Sigmoid colon (tissue), 7 donors: ENCODE measurements at places on chromosomes 13 and 19. TPM values are rescaled to one million over a fixed set of nuclear protein-coding genes. Genes with fewer than 3 reads are reported as not detected.

Gene KLK3
- total RNA-seq: not detected

Gene PEAK3
- 0.71 TPM for total RNA-seq

Gene DAND5
- total RNA-seq: 1.8 TPM

Gene ABCA7
- total RNA-seq: 20.5 TPM

Gene FUT3
- not detected for total RNA-seq

Gene APOC4
- total RNA-seq: not detected

Gene ZNF100
- total RNA-seq: 8.4 TPM

Gene KIR3DL2
- total RNA-seq: not detected

Gene EBI3
- total RNA-seq: 1.7 TPM

DNA sequence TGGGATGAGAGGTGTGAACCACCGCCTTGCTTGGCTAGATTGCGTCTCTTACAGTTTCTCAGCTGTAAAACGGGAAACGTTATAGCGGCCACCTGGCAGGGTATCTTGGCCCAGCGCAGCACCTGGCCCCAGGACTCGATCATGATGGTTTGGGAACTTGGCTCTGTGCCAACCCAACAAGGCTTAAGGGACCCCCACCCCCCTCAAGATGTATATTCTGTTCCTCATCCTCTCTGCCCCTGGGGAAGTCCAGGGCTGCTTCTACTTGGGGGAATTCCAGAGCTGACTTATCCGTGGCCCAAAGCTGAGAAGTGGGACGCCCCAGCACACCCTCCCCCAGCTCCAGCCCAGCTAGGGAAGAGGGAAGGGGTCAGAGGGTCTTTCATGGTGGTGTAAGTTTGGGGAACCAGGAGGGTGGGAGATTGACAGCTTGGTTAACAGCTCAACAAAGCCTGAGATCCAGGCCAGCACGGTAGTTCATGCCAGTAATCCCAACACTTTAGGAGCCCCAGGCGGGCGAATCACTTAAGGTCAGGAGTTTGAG is 695 bp downstream of the ICAM1 start:
- no peak for DNase-seq

GRCh38 chr19:8655340-8655709 is 24.9 kb downstream of the NFILZ start:
- no peak for DNase-seq

- no peak for DNase-seq
These were observed 38.7 kb downstream of the KLF2 start for GRCh38 chr19:16363133-16363851.

GRCh38 chr13:20192158-20192835 is 441 bp downstream of the GJB2 start:
- DNase-seq: no peak

- peak; percentile 66 for DNase-seq
These were observed 4.3 kb upstream of the GZMM start for GRCh38 chr19:539429-540030.

DNA sequence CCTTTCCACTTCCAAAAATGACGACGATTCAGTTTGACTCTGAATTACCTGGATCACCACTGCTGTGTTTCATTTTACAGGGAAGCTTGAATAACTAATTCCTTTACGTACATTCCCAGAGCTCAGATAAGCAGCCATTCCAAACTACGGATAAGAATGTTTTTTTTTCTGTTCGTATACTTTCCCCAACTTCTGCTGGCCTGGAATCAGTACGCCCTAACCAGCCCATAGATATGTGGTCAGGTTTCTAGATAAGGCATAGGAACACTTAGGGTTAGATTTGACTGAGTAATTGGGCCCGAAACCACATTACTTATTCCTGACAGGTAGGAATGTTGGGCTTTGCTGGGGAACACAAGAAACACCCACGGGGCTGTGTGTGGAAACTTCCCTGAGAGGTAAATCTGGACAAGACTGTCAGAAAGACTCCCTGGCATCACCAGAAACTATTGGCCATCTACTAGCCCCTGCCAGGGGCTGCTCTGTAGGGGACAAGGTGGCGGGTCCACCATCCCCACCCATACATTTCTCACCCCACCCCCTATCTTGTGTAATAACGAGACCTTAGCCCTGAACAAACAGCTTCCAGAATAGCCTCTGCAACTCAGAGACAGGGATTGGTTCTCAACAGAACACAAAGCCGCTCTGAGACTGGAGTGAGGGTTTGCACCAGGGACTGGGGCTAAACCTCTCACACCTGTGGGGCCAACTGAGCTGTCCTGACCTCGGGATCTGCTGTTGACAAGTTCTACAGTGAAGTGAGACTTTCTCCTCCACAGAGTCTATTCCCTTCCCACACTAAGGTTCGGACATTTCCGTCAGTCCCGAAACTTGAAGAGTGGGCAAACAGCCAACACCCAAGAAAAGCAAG is 15.6 kb downstream of the RHPN2 start:
- no peak for DNase-seq

GRCh38 chr19:6232601-6233055 is 47.1 kb downstream of the MLLT1 start:
- no peak for DNase-seq

DNA sequence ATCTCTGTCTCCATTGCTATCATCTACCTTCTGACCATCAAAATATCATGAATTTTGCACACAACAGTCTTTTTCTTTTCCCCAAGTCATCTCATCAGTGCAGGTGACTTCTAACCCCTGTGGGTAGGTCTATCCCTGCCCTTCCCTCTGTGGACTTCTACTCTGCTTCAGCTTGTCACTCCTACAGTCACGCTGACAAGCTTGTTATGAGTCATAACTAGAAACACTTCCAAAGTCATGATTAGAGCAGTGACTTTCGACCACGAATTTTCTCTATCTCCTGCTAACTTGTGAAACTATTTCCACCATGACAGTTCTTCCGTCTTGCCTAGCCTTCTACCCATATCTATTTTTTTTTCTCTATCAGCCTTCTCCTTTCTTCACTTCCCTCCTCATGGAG is 343.7 kb upstream of the ARGLU1 start:
- no peak for DNase-seq

DNA sequence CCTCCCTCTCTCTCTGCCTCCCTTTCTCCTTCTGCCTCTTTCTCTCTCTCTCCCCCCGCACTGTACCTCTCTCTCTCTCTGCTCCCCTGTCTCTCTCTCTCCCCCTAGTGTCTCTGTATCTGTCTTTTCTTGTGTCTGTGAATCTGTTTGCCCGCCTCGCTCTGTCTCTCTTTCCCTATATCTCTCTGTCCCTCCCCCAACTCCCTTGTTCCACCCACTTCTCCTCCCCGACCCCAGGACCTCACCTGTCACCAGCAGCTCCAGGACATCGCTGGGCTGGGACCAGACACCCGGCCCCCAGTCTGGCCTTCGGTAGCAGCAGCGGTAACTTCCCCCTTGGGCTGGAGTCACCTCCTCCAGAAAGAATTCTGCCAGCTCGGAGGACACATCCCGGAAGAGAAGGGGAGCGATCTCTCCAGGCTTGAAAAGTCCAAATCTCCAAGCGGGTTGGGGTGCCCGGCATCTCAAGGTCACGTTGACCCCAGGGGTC is 3.9 kb downstream of the OSCAR start:
- peak; percentile 68 for DNase-seq

- DNase-seq: peak; percentile 64
These were observed 836 bp downstream of the GIPC1 start for GRCh38 chr19:14494910-14495671.

GRCh38 chr19:19652482-19653295 is 9.2 kb upstream of the GMIP start:
- no peak for DNase-seq

DNA sequence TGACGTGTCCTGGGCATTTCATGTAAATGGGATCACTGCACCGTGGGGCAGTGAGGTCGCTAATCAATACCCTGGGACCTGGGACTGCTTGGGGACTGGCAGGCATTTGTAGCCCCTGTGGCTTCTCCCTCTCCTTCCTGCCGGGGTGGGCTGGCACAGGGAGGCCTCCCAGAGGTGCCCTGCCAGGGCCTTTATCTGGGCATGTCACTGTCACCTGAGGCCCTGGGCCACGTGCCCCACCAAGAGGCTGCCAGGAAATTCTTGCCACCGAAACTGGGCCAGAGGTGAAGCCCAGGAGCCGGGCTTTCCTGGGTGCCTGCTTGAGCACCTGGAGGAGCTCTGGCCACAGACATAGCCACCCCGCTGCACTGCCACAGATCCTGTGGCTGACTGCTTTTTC is 1.8 kb upstream of the NMRK2 start:
- DNase-seq: no peak

DNA sequence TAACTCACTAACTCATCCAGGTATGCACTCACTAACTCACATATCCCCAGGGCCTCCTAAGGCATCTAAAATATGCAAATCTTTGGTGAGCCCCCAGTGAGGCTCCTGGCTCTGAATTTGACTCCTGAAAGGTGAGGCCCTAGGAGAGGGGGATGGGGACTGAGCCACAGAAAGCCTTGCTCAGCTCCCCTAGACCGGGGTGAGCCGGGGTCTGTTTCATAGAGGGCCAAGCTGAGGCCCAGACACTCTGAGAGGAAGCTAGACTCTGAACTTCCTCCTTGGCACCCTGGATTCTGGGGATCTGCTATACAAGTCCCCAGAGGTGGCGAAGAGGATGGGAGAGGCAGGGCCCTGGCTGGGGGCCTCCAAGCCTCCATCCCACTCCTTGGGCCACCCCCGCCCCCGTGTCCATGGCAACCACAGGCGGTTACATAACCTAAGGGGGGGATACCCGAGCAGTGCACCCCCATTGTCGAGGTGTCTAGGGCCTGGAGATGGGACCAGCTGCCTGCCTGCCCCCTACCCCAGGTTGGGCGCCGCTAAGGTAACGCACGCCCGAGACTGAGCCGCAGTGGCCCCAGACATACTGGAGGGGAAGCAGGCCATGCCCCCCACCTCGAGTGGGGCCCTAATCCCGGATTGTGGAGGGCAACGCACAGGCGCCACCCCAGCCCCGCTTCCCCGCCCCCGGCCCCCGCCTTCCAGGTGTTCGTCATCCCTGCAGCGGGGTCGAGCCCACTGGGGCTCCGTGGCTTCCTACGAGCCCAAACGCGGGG is 646 bp downstream of the ABHD8 start:
- DNase-seq: no peak

GRCh38 chr19:45473682-45474605 is 6.1 kb downstream of the FOSB start:
- no peak for DNase-seq

DNA sequence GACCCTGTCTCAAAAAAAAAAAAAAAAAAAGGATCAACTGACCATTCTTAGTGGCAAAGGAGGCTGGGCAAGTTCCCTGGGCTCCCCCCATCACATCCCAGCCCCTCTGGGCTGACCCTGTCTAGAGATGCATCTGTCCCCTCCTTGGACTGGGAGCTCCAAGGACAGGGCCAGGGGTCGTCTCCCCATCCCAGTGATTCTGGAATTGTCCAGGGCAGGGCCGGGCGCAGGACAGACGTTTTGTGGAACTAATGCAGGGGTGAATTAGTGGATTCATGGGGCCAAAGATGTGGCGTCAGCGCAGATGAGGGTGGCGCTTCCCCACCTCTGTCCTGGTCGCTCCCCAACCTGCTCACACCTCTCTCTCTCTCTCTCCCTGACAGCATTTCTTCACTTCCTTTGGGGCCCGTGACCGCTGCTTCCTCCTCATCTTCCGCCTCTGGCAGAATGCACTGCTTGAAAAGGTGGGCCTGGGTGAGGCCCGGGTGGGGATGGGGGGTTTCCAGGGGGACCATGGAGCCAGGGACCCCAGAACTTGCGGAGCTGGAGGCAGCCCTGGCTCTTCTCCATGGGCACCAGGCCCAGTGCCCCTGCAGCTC is 11.1 kb downstream of the GRAMD1A start:
- DNase-seq: peak; percentile 65
